ENCODE measurements at places on chromosomes 2 and 18. TPM values are rescaled to one million over a fixed set of nuclear protein-coding genes. Genes with fewer than 3 reads are reported as not detected.

DNA sequence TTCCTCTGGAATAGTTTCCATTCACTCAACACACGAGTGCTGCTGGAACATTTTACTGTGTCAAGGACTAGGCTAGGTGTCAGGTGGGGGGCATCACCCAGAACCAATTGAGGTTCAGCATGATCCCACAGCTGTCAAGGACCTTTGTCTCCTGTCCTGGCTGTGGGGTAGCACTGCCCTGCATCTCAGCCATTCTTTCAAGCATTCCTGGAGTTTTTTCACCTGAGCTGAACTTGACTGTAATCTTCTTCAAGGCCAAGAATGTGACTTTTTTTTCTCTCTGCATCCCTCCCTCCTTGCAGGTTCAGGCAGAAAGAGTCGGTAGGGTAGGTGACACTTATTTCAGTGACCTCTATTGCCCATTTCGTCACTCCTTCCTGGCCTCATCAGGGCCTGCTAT, 3.5 kb downstream of the MAPK4 start:
- no peak overlapping the region for H3K27ac ChIP-seq
- H3K27me3 ChIP-seq = peaks cover 29% of the 10 kb centered on the region
- H3K36me3 ChIP-seq = no peaks in the 10 kb centered on the region
- no peak for DNase-seq
- no peaks in the 10 kb centered on the region for H3K4me1 ChIP-seq

- H3K27ac ChIP-seq = peak overlapping the region; percentile 83
- H3K36me3 ChIP-seq = no peaks in the 10 kb centered on the region
- no peaks in the 10 kb centered on the region for H3K27me3 ChIP-seq
These were observed 652 bp downstream of the GCA start for GRCh38 chr2:162344617-162344950.

- H3K4me1 ChIP-seq = no peaks in the 10 kb centered on the region
- DNase-seq = no peak
- H3K36me3 ChIP-seq = no peaks in the 10 kb centered on the region
- no peaks in the 10 kb centered on the region for H3K27me3 ChIP-seq
These were observed 104.0 kb downstream of the GATA6 start for GRCh38 chr18:22273101-22274039.

- DNase-seq = no peak
- H3K36me3 ChIP-seq = no peaks in the 10 kb centered on the region
- H3K4me3 ChIP-seq = no peak overlapping the region
- no peaks in the 10 kb centered on the region for H3K27me3 ChIP-seq
- H3K27ac ChIP-seq = no peak overlapping the region
- H3K4me1 ChIP-seq = no peaks in the 10 kb centered on the region
These were observed 145.2 kb downstream of the BCL11A start for GRCh38 chr2:60408207-60408606.

- DNase-seq = no peak
- H3K27me3 ChIP-seq = no peaks in the 10 kb centered on the region
- H3K36me3 ChIP-seq = no peaks in the 10 kb centered on the region
- H3K4me1 ChIP-seq = no peaks in the 10 kb centered on the region
- H3K4me3 ChIP-seq = no peak overlapping the region
These were observed 320.3 kb upstream of the VRK2 start for GRCh38 chr2:57726294-57726693.

DNA sequence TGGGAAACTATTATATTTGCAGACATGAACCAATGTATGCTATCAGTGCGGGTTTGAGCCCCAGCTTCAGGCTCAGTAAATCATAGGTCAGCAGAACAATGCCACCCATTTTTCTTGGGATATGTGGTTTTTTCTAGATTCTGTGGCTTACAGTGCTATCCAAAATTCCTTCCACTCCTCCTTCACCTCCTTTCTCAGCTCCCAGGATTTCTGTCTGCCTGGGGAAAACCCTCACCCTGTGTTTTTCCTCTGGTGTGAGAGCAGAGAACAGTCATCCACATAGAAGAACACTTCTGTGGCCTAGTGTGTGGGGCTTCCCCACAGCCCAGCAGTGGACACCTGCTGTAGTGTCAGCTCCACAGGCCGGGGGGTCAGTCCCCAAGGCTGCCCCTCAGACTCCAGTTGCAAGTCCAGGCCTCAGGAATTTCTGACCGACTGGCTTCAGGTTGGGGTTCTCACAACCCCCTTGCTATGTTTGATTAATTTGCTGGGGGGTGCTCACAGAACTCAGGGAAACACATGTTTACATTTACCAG, 238.2 kb downstream of the LDLRAD4 start:
- H3K27me3 ChIP-seq = no peaks in the 10 kb centered on the region
- H3K4me1 ChIP-seq = no peaks in the 10 kb centered on the region
- no peaks in the 10 kb centered on the region for H3K36me3 ChIP-seq

GRCh38 chr2:213733893-213734292, 449.6 kb downstream of the SPAG16 start:
- no peaks in the 10 kb centered on the region for H3K27me3 ChIP-seq
- no peaks in the 10 kb centered on the region for H3K36me3 ChIP-seq
- no peak overlapping the region for H3K4me3 ChIP-seq

- no peak overlapping the region for H3K4me3 ChIP-seq
- H3K36me3 ChIP-seq = no peaks in the 10 kb centered on the region
- H3K27ac ChIP-seq = no peak overlapping the region
- no peaks in the 10 kb centered on the region for H3K27me3 ChIP-seq
- no peak for DNase-seq
These were observed 299.6 kb downstream of the PAX3 start for GRCh38 chr2:221999166-221999565.

DNA sequence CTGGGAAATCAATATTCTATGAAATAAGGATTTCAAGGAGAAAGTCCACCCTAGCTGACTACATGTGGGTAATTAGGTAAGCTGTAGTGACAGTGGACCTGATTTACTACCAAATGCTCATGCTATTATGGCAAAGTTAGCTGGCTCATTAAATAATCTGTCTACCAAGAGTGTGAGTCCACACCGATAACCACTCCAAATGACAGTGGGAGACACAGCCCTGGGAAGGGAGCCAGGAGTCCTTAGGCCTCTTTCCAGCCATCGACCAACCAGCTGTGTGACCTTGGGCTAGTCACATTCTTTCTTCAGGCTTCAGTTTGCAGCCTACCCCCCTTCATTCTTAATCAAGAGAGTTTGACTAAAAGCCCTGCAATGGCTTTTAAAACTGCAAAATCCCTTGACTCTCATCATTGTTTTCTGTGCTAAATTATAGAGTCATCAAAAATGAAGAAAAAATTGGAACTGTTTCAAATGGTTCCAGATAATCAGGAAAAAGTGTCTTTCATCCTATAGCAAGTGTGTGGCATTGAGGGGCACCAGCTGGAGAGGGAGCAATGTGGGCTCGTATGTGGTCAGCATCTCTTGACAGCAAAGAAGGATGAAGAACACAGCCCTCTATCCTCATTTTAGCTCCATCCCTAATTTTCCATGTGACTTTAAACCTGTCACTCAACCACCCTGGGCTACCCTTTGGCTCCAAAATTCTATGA, 45.6 kb upstream of the SLC14A2 start:
- H3K27me3 ChIP-seq = no peaks in the 10 kb centered on the region
- no peak overlapping the region for H3K27ac ChIP-seq
- no peaks in the 10 kb centered on the region for H3K36me3 ChIP-seq
- H3K4me1 ChIP-seq = no peaks in the 10 kb centered on the region
- no peak overlapping the region for H3K4me3 ChIP-seq

- H3K27ac ChIP-seq = no peak overlapping the region
- DNase-seq = no peak
- no peaks in the 10 kb centered on the region for H3K27me3 ChIP-seq
These were observed 4.5 kb upstream of the ATL2 start for GRCh38 chr2:38381381-38382143.

- H3K27ac ChIP-seq = no peak overlapping the region
- DNase-seq = no peak
- no peak overlapping the region for H3K4me3 ChIP-seq
- H3K4me1 ChIP-seq = no peaks in the 10 kb centered on the region
- no peaks in the 10 kb centered on the region for H3K36me3 ChIP-seq
- no peaks in the 10 kb centered on the region for H3K27me3 ChIP-seq
These were observed 3.3 kb upstream of the TANC1 start for GRCh38 chr2:158965107-158965506.

DNA sequence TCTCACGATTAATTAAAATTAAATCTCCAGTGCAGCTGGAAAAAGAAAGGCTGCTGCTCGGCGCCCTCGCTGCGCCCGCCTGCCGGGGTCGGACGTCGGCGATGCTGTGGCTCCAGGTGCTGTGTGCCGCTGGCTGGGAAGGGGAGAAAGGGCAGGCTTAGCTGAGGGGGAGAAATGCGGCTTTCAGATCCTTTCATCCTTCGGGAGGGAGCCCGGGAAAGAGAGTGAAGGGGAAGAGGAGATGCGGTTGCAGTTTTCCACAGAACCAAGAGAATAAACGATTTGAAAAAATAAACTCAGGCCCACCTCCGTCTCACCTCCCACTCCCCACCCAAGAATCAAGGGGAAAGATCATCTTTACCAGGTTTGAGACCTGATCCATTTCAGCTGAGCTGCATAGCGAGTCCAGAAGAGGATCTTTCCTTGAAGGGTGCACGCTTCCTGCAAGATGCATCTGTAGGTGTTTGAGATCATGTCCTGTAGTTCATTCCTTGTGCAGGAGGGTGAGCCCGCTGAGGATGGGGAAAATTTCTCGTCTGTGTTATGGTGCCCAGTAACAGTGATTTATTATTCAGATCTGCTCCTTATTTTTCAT, 495 bp downstream of the TMEM169 start:
- peak overlapping the region; percentile 67 for H3K4me3 ChIP-seq
- no peaks in the 10 kb centered on the region for H3K27me3 ChIP-seq
- DNase-seq = no peak
- no peaks in the 10 kb centered on the region for H3K4me1 ChIP-seq

- H3K4me3 ChIP-seq = peak overlapping the region; percentile 25
- no peak for DNase-seq
- no peaks in the 10 kb centered on the region for H3K27me3 ChIP-seq
- H3K4me1 ChIP-seq = no peaks in the 10 kb centered on the region
- H3K27ac ChIP-seq = peak overlapping the region; percentile 13
These were observed 5.5 kb upstream of the SFT2D3 start for GRCh38 chr2:127695491-127696472.

DNA sequence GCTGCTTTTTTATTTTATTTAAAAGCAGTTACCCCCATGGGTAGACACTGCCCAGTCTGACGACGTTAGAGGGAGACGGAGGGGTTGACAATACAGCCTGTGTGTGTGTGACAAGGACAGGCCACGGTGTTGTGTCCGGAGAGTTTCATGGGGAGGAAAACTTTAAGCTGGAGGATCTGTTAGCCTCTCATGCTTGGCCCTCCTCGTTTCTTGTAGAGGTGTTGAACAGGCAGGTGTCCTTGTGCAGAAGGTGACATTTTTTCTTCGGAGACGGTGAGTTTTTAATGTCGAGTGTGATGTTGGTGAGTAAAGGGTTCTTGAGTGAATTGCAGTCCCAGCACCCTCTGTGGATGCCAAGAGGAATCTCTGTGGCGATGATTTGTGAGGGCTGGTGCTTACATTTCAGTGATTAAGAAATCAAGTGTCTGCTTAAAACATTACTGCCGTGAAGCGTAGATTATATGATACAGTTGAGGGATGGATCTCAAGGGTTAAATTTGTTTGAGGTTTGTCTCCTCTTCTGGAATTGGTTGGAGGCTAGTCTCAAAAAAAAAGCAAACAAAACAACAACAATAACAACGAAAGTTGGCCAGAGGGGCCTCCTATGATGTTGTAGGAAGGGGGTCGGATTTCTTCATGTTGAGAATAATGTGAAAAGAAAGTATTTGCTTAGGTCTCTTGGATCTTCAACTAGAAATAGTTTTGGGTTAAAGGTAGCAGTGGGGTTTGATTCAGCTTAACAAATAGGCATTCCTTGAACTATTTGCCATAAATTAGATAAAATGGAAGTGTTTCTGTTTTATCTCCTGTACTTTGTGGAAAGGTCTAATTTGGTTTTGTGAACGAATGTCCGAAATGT, 1.6 kb downstream of the NCOA1 start:
- peak overlapping the region; percentile 84 for H3K4me3 ChIP-seq
- H3K4me1 ChIP-seq = no peaks in the 10 kb centered on the region
- no peaks in the 10 kb centered on the region for H3K27me3 ChIP-seq
- DNase-seq = no peak

ZNF396 gene
- 2.4 TPM for total RNA-seq

DAW1 gene
- not detected for total RNA-seq

C2orf92 gene
- total RNA-seq = 11.2 TPM

ALPG gene
- not detected for total RNA-seq

MOGAT1 gene
- not detected for total RNA-seq

Data from breast epithelium (tissue), 4 donors.